ENCODE measurements at places on chromosomes 11 and 22. TPM values are rescaled to one million over a fixed set of nuclear protein-coding genes. Genes with fewer than 3 reads are reported as not detected.
A peak's percentile ranks its signal among the peaks of the same experiment; 100 is the strongest.

DNA sequence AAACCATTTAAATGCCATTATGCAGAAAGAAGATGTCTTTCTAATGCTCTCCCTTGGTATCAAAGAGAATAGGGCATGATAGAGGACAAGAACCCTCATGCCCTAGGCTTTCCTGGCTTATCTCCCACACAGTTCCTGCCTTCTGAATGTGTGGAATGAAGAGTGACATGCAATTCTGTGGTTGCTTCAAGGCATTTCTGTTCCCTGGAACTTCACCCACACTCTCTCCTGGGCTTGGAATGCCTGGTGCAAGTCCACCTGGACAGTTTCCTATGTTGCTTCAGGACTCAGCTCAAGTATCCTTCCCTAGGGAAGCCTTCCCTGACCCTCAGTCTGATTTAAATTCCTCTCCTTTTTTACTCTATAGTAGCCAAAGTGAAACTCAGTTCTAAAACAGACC, 53.8 kb upstream of the DRD2 start:
- no peak for DNase-seq

The ANKRD42 gene
- total RNA-seq: 11.3 TPM

The FGF19 gene
- not detected for total RNA-seq

- no peak for DNase-seq
Measured at GRCh38 chr11:64684357-64684756, 38.6 kb downstream of the NRXN2 start.

GRCh38 chr22:28064920-28065319, 145.9 kb upstream of the PITPNB start:
- no peak for DNase-seq

The CADM1 gene
- total RNA-seq: 12.9 TPM

DNA sequence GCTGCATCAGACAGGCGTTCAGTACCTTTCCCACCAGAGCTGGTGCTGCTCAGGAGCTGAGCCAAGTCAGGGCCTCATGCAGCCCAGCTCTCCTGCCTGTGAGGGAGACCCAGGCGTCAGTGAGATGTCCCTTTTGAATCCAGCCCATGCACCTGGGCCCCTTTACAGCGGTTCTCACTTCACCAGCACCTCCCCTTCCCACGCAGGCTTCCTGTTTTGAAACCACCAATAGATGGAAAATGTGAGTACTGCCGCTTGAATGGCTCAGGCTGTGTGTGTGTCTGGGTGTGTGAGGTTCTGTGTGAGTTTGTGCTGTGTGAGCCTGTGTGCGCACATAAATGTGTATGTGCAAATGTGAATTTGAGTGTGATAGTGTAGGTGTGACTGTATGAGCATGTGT, 88.4 kb downstream of the UBASH3B start:
- DNase-seq: no peak

DNA sequence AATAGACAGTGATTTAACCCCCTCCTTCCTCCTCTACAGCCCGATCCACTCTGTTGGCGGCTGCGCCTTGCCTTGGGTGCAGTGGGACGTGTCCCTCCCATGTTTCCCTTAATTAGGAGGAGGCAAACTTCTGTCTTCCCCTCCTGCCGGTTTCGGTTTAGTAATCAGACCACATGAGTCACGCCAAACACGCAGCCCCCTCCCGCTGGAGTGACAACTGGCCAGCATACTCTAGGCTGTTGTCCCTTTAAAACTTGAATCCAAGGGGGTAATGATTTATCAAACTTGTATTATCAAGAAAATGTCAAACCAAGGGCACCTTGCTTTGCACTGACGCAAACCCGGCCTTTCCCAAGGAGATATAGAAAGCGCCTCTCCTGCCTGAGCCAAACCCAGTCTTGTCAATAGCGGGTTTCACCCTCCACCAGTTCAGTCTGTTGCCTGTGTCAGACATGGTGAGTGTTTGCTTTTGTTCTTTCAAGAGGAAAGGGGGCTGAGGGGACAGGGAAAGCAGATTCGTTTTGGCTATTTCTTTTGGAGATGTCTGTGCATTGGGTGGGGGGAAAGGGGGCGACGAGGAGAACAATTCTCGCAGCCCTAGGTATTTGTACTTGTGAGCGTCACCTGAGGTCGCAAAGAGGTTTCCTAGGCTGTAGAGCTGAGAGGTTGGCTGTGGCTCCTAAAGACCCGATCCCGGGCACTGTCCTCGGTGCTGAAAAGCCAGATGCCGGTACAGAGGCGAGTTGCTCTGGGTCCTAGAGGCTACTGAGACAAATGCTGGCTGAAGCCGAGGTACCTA, at the start of gene SLC6A5:
TSS of gene SLC6A5 (plus strand) at position 388 of the 799 bp plus-strand sequence. CDS start at position 453, 65 bp downstream.
- peak; percentile 70 for DNase-seq

The OR6A2 gene
- total RNA-seq: not detected

The OPCML gene
- 0.13 TPM for total RNA-seq

DNA sequence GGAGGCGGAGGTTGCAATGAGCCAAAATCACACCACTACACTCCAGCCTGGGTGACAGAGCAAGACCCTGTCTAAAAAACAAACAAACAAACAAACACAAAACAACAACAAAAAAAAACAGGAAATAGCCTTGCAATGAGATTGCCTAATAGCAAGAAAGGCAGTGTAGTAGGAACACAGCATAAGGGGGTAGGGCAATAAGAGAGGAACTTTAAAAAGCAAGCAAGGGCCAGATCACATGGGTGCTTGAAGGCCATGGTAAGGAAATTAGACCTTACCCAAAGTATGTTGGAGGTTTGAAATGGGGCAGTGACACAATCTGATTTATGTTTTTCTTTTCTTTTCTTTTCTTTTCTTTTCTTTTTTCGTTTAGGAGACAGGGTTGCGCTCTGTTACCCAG, 34.7 kb upstream of the NRIP3 start:
- DNase-seq: no peak

DNA sequence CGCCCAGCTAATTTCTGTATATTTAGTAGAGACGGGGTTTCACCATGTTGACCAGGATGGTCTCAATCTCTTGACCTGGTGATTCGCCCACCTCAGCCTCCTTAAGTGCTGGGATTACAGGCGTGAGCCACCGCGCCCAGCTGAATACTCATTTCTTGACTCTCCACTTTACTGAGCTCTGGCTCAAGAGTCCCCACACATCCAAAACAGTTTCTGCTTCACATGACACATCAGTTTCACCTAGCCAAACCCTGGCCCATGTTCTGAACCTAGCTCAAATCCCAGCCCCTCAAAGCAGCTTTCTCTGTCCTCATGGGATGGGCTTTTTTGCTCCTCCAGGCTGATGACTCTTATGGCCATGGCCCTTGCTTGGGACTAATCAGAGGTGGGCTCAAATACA, 9.8 kb downstream of the HYOU1 start:
- DNase-seq: no peak

DNA sequence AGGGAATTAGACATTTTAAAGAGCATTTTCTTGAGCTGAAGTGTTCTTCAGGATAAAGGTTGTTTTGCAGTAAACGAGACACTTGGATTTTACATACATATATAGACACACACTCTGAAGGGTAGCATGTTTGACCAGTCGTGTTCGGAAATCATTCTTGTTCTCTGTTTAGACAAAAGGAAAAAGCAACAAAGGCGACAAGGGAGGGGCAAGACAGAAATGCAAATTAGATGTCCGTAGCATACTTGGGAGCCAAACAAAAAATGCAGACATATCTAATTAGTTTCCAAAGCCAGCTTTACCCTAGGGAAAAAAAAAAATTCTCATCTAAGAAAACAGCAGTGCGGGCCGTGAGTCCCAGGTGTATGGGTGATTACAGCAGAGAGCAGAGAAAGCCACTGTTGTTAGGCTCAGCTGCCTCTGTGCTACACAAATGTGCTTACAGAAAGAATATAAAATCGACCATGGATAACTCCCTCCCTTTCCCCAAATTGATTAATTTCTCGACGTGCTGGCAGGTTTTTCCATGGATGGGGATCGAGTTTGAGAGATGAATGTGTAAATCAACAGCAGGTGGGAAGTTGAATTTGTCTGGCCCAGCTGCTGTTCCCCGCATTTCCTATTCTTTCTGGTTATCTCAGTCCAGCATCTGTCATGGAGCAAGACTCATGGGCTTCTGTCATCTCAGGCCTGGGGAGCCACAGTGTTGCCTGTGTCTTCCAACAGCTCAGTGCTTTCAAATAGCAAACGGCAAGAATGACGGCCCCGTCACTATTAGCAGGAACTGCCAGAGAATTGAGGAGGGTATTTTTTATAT, 176.5 kb upstream of the TTC12 start:
- DNase-seq: no peak

GRCh38 chr11:128886406-128887124, 4.6 kb upstream of the KCNJ5 start:
- peak; percentile 49 for DNase-seq

GRCh38 chr11:60872124-60872960, 5.0 kb downstream of the ZP1 start:
- DNase-seq: no peak

DNA sequence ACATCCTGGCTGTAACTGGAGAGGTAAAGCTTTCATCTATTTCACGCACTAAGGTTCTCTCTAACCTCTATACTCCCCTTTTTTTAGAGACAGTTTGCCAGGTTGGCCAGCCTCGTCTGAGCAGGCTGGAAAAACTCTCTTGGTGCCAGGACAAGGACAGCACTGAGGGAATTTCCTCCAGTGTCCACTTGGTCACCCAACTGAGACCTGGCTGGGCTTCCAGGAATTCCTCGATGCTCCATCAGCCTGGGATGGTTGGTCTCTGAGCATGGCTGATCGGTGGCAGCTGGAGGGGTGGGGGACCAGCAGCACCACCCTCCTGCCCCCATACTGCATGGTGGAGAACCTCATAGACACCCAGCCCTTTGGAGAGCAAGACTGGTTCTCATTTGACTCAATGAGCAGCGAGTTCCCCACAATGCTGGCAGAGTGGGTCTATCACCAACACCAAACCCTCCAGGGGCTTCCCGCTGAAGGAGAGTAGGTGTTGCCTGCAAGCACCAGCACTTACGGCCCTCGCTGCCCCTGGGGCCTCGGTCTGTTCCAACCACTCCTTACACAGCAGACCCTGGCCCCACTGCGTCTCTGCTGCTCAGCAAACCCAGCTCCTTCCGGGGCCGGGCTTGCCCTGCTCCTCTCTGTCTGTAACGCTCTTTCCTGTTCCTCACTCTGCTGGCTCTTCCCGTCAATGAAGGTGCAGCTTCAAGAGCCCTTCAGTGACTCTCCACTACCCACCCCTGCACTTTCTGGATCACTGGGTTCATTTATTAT, 122.2 kb downstream of the ST3GAL4 start:
- DNase-seq: no peak

GRCh38 chr11:34916843-34917770, 689 bp downstream of the PDHX start:
- DNase-seq: peak; percentile 47

The ALDH3B1 gene
- not detected for total RNA-seq

The ZNF280A gene
- not detected for total RNA-seq

DNA sequence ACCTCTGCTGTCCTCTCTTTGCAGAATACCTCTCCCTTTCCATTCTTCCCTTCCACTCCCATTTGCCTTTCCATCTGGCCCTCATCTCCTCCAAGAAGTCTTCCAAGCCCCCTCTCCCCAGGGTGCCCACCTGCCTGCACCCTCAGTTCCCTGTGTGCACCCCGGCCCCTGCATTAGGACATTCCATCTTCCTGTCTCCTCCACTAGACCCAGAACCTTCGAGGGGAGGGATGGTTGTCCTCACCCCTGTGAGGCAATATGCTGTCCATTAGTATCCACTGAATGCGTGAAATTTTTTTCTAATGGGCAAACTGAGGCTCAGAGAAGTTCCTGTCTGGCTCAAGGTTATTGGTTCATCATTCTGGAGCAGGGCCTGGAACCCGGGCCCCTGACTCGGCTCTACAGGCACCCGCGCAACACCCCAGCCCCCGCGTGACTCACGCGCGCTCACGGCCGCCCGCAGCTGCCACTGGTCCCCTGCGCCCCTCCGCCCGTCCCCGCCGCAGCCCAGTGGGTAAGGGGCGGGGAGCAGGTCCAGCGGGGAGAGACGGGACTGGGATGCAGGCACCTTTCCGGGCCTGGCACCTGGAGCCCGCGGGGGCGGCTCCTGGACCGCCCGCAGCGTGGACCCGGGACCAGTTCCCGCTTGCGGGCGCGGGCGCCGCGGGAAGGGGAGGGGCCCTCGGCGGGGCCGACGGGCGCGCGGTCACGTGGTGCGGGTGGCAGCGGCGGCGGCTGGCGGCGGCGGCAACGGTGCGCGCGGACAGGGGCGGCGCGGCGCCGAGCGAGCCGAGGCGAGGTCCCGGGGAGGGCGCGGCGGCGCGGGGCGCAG, 7.0 kb downstream of the SEPTIN3 start:
- no peak for DNase-seq

- no peak for DNase-seq
Measured at GRCh38 chr11:65789230-65790103, 2.6 kb downstream of the OVOL1 start.

- no peak for DNase-seq
Measured at GRCh38 chr22:49480896-49481658, 346.6 kb downstream of the BRD1 start.

DNA sequence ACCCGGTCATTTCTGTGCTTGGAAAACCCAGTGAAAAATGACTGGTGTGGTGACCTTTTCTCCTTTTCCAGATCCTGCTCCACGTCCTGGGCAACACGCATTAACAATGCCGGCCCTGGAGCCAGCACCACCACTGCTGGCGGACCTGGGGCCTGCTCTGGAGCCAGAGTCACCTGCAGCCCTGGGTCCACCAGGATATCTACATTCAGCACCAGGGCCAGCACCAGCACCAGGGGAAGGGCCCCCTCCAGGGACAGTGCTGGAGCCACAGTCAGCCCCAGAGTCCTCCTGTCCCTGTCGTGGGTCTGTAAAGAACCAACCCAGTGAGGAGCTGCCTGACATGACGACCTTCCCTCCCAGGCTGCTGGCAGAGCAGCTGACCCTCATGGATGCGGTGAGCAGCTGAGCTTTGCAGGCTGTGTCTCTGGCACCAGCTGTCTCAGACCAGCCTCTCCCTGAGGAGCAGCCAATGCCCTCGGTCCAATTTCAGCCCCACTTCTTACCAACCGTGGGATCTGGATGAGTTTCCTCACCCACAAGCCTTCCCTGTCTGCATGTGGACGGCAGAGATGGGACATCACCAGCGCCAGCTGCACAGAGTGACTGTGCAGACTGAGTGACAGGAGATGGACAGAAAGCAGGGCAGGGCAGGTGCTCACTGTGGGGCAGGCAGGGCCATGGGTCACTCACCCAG, 1.9 kb downstream of the RGL4 start:
- DNase-seq: no peak

GRCh38 chr11:66663741-66664296, 13.9 kb downstream of the RBM4B start:
- no peak for DNase-seq

- DNase-seq: peak; percentile 87
Measured at GRCh38 chr11:49208006-49208721, at the start of gene FOLH1. Gene FOLH1 (minus strand): TSS chr11:49208602. CDS start chr11:49208409, 193 bp downstream.
